Left kidney (tissue), 8 donors: ENCODE measurements at places on chromosomes 5 and 9.
A peak's percentile ranks its signal among the peaks of the same experiment; 100 is the strongest.

DNA sequence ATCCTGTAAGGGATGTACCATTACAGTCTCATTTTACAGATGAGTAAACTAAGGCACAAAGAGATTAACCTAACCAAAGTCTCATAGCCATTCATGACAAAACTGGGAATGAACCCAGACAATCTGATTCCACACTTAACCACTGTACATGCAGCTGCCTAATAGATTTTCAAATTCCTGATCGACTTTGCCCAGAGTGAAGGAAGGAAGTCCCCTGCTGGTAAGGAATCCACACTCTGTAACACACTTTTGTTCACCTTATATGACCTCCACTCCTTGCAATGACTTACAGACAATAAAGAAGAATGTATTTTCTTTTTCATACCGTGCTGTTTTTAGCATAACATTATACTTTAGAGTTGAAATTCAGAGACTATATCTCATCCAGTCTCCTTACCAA, 31.3 kb upstream of the PLPP6 start:
- DNase-seq = no peak

DNA sequence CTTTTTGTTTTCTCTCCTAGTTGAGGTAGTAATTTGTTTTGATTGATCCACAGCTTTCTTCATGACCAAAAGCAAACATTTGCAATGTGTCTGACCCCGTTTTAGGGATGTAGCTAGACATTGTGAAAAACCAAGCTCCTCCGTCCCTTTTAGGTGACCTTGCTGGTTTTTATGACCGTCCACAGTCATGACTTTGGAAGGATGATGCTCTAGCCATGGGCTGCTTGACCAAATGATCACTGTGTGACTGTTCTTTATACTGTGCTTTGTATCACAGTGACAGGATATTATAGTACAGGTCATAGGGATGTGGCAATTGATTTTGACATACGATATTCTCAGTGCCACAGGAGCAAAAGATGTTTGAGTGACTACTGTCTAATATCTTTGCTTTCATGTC, 54.4 kb downstream of the KCNN2 start:
- DNase-seq = no peak

- DNase-seq = peak; percentile 41
These were observed 1.7 kb downstream of the TLE1 start for GRCh38 chr9:81687521-81688261.

GRCh38 chr9:116928884-116929283, 241.8 kb downstream of the TRIM32 start:
- no peak for DNase-seq

DNA sequence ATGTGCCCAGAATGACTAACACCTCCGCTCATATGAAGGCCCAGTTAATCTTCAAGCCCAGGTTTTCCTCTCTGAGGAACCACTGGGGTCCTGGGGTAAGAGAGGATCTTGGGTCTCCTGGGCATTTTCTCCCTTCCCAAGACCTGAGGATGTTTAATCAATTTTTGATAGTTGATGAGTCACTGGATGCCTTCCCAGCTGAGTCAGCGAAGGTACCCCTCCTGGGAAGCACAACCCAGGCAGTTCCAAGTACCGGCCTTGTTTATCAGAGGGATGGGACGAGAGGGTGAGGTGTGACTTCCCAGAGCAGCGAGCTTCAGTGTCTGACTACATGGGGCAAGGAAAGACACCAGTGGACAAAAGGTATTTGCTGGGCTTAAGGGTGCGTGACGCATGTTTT, 119.6 kb upstream of the IL12B start:
- no peak for DNase-seq
